ENCODE measurements at places on chromosomes 11 and 22. TPM values are rescaled to one million over a fixed set of nuclear protein-coding genes. Genes with fewer than 3 reads are reported as not detected.

Gene YPEL4
- total RNA-seq: 3.3 TPM

Gene CD3D
- total RNA-seq: not detected

Gene OR52E2
- not detected for total RNA-seq

Gene ANO5
- 11.4 TPM for total RNA-seq

Gene NXPE2
- 0.89 TPM for total RNA-seq

Gene CARD10
- 12.6 TPM for total RNA-seq

Gene MUC15
- not detected for total RNA-seq

Gene DCDC1
- 7.7 TPM for total RNA-seq

Gene PRR33
- total RNA-seq: not detected

Gene ME3
- total RNA-seq: 45.3 TPM

Gene AGBL2
- total RNA-seq: 7.7 TPM

Gene GGA1
- 47.4 TPM for total RNA-seq

Gene CADM1
- 180 TPM for total RNA-seq

Gene KIAA1671
- 24.6 TPM for total RNA-seq

Gene C11orf52
- not detected for total RNA-seq

Gene NRIP3
- total RNA-seq: 9.9 TPM

Gene PLAAT5
- 7.0 TPM for total RNA-seq

Gene ZBED5
- total RNA-seq: 64.5 TPM

Gene SCGB1D1
- not detected for total RNA-seq

Gene TBX1
- not detected for total RNA-seq

Gene DEUP1
- total RNA-seq: 0.66 TPM

Gene SLC22A6
- total RNA-seq: 25.0 TPM

Gene HIKESHI
- 70.3 TPM for total RNA-seq

Gene MS4A12
- total RNA-seq: not detected

Gene FXYD2
- 5.0 TPM for total RNA-seq

Gene KIAA0930
- total RNA-seq: 45.0 TPM

Gene SLC22A25
- total RNA-seq: not detected

Gene MRGPRX3
- not detected for total RNA-seq

Gene BTBD18
- total RNA-seq: not detected

Gene RASGRP2
- total RNA-seq: 23.7 TPM

Gene MMP8
- total RNA-seq: 14.5 TPM

Gene SCGB1A1
- not detected for total RNA-seq

Data from spinal cord (tissue), 10 donors.